NCI-H2081 treated with DMSO at 0.1 percent for 48 hours (cell line): ENCODE measurements at places on chromosomes 11 and 22.

DNA sequence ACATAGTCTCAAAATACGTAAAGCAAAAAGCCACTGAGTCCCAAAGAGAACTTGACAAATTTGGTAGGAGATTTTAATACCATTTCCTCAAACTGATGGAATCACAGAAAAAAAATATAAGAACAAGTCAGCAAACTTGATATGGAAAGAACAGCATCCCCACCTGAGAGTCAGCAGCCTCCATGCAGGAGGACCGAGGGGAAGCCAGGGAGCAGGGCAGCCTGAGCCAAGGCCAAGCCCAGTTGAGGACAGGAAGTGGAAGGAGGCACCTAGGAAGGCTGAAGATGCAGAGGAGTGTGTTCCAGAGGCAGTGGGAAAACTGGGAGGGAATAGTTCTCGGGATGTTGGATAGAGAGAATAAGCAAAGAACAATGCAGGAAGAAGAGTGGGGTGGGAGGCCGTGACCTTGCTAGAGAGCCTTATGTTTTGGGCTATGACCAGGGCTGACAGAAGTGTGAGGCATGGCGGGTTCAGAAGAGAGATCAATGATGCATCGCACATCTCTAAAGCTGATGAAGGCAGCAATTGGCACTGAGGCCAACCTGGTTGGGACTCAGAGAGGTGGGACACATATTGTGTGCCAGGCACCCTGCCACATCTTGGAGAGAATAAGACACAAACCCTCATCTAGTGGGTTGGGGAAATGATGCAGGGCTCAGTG is 15.4 kb downstream of the APOA4 start:
- DNase-seq: no peak

- no peak for DNase-seq
Measured at GRCh38 chr11:44805596-44805995, 78.8 kb downstream of the TSPAN18 start.

DNA sequence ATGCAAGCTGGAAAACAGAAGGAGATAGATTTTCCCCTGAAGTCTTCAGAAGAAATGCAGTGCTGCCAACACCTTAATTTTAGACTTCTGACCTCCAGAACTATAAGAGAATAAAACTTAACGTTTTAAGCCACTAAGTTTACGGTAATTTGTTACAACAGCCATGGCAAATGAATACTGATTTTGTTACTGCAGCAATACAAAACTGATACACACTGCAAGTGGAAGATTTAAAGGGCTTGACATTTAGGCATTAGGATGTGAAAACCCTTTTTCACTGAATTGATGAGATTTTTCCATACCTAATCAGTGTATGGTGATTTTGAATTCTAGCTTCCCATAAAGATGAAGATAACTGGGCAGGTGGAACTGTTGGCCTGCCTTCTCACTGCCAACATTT is 22.1 kb upstream of the LMO2 start:
- no peak for DNase-seq

DNA sequence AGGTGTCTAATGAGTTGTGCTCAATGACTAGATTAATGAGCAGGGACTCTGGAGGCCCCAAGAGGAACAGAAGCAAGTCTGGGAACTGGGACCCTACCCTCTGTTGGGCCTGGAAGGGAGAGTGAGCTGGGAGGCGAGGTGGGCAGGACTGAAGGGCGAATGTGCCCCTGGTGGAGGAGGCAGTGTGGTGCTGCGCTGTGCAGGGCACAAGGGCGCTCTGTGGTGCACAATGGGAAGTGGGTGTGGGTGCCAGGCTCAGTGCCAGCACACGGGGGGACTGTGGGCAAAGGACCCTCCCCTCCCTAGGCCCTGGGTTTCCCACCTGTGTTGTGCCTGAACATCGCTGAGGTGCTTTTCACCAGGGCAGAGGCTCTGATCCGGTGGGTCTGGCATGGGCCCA is 57.5 kb upstream of the TTLL12 start:
- no peak for DNase-seq

DNA sequence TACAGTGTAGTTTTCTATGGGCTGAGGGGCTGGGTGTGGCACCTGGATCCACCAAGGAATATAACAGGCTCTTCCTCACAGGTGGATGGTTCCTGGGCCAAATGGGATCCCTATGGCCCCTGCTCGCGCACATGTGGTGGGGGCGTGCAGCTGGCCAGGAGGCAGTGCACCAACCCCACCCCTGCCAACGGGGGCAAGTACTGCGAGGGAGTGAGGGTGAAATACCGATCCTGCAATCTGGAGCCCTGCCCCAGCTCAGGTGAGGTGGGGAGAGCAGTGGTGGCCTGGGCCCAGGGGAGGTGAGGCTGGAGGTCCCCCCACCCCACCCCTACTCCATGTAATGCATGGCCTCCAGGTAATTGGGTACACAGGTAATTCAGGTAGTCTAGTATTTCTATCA is 20.7 kb downstream of the ADAMTS15 start:
- DNase-seq: no peak

DNA sequence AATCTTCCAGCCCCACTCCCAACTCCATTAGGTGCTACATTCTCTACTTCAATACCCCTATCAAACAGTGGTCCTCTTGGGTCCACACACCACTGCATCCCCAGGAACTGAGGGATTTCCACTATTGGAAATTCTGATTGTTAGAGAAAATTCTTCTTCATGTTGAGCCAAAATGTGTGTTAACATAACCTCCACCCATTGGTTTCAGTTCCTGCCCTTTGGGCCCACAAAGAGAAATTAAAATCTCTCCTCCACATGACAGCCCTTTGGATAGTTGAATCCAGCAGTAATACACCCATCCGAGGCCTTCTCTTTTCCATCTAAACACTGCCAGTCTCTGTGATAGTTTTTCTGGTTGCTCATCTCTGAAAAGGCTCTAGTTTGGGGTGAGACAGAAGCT is 2.1 kb downstream of the VSIG2 start:
- no peak for DNase-seq

DNA sequence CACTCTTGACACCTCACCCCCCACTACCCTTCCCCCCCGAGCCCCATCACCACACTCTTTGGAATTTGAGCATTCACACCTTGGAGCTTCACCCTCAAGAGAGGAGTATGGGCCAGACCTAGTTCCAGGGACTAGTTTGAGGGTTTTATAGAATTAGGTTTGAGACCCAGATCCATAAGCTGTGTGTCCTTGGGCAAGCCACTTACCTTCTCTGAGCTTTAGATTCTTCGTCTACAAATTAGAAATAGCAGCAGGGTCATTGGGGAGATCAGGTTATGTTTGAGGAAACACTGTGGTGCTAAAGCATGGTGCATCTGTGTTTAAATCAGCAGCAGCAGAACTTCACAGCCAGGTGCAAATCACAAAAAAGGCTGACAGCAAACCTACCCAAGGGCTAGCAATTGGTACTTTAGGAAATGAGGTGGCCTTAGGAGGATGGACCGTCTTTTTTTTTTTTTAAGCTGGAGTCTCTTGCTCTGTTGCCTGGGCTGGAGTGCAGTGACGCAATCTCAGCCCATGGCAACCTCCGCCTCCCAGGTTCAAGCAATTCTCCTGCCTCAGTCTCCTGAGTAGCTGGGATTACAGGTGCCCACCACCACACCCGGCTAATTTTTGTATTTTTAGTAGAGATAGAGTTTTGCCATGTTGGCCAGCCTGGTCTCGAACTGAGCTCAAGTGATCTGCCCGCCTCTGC is 114.8 kb downstream of the MICAL2 start:
- no peak for DNase-seq

- DNase-seq: no peak
Measured at GRCh38 chr22:22031183-22031945, 48.8 kb upstream of the TOP3B start.

- DNase-seq: peak; percentile 58
Measured at GRCh38 chr11:76918941-76919386, 58.2 kb downstream of the ACER3 start.

- DNase-seq: no peak
Measured at GRCh38 chr11:14645015-14645912, 1.7 kb downstream of the PDE3B start.

GRCh38 chr22:24592851-24593558 is at the start of gene LRRC75B:
Gene LRRC75B, minus strand, starts transcription at chr22:24593073. Its CDS starts 34 bp downstream, at chr22:24593039.
- DNase-seq: no peak

DNA sequence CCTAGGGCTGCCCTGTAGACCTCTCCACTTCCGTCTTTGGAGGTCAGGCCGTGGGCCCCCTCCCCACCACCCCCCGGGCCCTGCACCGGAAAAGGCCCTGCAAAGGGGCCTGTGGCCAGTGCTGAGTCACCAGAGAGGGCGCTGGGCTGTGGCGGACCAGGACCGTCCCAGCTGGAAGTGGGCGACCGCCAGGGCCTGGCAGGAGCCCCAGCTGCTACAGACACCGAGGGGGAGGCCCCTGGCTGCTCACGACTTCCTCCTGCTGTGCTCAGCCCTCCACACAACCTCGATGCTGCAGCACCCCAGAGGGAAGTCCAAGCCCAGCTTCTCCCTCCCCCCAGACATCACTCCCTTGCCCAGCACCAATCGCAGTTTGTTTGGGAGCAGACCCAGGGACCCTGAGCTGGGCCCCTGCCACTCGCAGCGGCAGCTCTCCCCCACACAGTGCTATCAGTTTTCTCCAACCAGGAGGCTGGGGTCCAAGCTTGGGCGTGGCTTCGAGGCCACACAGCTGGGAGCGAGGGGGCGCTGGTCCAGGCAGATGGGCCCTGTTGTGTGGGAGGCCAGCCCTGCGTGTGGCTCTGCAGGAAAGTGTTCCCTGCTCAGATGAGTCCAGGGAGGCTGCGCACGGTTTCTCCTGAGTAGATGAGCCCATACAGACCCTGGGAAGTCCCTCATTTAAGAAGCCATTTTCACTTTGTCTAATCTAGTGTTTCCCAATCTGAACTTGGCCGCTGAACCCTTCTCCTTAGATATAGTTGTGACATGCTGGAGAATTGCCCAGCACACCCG is 5.6 kb upstream of the SH3BP1 start:
- DNase-seq: no peak

GRCh38 chr11:92758241-92758780 is 211.1 kb upstream of the MTNR1B start:
- no peak for DNase-seq

DNA sequence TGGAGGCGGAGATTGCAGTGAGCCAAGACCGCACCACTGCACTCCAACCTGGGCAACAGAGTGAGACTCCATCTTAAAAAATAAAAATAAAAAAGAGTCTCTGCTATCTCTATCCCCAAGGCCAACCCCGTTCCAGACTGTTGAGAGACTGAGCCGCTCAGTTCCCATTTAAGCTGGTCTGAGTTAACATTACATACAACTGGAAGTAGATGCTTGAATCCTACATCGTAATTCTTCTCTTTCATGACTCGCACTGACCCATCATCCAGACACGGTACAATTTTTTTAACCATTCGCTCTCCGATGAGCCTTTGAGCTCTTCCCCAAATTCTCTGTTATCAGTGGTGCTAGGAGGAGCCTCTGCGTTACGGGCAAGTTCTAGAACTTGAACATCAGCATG is 4.9 kb upstream of the CYTH4 start:
- no peak for DNase-seq

GRCh38 chr11:103636232-103636631 is 400.2 kb upstream of the DDI1 start:
- DNase-seq: no peak

DNA sequence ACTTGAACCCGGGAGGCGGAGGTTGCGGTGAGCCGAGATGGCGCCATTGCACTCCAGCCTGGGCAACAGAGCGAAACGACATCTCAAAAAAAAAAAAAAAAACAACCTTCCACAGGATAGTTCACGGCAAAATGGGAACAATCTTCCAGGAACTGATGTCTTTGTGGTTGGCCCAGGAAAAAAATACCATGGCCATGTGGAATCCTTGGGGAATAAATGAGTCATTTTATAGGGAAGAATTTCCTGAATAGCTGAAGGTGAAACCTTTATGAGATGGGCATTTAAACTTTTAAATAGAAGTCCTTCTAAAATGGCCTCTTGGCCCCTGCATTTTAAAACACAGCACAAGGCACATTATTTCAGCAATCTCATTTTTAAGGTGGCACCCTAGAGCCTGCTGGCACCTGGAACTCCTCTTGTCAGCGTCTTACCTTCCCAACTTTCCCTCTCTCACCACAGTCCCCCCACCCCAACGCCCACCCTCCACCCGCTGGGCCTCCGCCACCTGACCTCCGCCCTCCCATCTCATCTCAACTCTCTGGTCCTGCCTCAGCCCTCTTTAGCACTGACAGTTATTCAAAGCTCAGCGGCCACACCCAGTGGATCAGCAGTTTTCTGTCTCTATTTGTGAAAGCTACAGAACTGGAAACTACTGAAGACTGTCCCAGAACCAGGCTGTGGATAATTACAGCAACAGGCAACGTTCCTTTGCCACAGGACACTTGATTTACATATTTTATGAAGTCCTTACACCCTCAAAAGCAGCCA is 43.1 kb downstream of the SCGB1A1 start:
- no peak for DNase-seq

- DNase-seq: no peak
Measured at GRCh38 chr11:96218006-96218405, 125.0 kb downstream of the MAML2 start.

- no peak for DNase-seq
Measured at GRCh38 chr11:113596658-113597057, 109.5 kb downstream of the TMPRSS5 start.

DNA sequence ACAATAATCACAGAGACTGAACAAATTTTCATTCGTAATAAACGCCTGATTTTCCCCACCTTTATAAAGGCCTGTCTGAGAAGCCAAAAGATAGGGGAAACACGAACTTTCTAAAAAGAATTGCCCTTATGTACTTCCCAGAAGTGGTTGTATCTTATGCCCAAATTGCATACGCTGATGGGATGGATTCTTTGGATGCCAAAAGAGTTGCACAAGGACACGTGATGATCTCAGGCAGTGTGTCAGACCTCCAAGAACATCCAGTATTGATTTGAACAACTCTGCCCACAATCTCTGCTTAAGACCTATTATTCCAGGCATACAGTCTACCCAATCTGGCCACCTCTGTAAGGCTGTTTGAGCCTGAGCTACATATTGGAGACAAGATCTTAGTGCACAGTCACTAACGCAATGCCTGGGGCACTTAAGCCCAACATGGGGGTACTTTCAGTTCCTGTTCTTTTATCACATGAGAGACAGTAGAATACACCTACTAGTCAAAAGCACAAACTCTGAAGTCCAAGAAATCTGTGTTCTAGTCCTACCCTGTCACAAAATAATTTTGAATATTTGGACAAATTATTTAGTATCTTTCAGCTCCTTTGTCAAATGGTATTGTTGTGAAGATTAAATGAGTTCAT is 38.9 kb downstream of the OR10A6 start:
- DNase-seq: no peak

GRCh38 chr11:73652046-73652730 is 5.8 kb downstream of the PLEKHB1 start:
- no peak for DNase-seq

DNA sequence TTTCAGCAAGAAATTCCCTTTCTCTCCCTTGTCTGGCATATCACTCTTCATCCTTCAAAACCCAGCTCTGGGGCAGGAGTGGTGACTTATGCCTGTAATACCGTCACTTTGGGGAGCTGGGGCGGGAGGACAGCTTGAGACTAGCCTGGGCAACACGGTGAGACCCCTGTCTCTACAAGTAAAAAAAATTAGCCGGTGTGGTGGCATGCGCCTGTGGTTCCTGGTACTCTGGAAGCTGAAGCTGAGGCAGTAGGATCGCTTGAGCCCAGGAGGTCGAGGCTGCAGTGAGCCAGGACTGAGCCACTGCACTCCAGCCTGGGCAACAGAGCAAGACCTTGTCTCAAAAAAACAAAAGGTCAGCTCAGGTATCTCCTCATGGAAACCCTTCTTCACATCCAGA is 1.4 kb upstream of the RCE1 start:
- no peak for DNase-seq
